ENCODE measurements at places on chromosomes 5 and 9. TPM values are rescaled to one million over a fixed set of nuclear protein-coding genes. Genes with fewer than 3 reads are reported as not detected.

Gene ASS1
- 36.3 TPM for total RNA-seq

Gene SYK
- 26.1 TPM for total RNA-seq

Gene LCN15
- not detected for total RNA-seq

Gene NIM1K
- 0.20 TPM for total RNA-seq

Gene ALDH1A1
- 21.7 TPM for total RNA-seq

Gene CATSPER3
- total RNA-seq: 0.48 TPM

Gene MELK
- 0.37 TPM for total RNA-seq

Gene CDH9
- not detected for total RNA-seq

Gene RETREG1
- 337 TPM for total RNA-seq

Gene TAS2R1
- total RNA-seq: not detected

DNA sequence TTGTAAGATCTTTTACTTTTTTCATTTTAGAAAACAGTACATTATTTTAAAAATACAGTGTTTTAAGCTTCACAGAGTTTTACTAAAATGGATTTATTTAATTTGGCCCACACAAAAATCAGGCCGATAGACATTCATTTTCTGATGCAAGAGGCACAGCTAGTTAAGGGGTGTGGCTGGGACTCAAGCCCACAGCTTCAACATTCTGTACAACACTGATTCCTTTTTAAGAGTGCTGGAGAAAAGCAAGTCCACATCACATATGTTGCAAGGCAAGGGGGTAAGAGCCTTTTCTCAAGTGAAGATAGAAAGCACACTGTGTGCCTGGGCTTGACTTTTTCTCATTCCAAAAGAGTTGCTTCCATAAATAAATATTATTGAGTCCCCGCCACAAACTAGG, 195.9 kb downstream of the RFK start:
- DNase-seq: no peak

GRCh38 chr9:134026581-134026980, 1.3 kb downstream of the BRD3OS start:
- DNase-seq: no peak

DNA sequence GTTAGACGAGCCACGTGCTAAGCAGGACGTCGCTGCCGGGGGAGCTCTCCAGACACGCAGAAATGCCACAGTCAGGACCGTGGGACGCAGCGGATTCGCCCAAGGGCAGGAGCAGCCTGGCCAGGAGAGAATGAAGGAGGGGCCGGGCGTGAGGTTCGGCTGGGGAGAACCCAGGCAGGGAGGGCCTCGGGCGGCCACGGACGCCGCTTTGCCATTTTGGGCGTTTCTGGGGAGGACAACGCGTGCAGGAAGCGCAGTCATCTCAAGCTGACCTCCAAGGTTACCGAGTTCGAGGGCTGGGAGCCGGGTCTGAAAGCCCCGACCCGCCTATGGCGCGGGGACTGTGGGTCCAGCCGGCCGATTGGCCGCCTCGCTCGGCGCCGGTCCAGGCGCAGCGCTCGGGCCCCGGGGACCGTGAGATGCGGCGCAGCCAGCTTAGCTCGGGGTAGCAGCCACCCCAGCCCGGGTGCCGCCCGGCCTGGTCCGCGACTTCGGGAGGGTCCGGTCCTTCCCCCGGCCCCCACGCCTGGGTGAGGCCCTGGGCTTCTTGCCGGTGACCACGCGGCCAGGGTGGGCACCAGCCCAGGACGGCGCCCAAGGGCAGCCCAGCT, 760 bp upstream of the MAN1B1 start:
- DNase-seq: peak; percentile 45

GRCh38 chr9:122807271-122807900, 7.5 kb downstream of the OR1K1 start:
- no peak for DNase-seq

- no peak for DNase-seq
Measured at GRCh38 chr5:82341325-82341724, 63.2 kb upstream of the RPS23 start.

DNA sequence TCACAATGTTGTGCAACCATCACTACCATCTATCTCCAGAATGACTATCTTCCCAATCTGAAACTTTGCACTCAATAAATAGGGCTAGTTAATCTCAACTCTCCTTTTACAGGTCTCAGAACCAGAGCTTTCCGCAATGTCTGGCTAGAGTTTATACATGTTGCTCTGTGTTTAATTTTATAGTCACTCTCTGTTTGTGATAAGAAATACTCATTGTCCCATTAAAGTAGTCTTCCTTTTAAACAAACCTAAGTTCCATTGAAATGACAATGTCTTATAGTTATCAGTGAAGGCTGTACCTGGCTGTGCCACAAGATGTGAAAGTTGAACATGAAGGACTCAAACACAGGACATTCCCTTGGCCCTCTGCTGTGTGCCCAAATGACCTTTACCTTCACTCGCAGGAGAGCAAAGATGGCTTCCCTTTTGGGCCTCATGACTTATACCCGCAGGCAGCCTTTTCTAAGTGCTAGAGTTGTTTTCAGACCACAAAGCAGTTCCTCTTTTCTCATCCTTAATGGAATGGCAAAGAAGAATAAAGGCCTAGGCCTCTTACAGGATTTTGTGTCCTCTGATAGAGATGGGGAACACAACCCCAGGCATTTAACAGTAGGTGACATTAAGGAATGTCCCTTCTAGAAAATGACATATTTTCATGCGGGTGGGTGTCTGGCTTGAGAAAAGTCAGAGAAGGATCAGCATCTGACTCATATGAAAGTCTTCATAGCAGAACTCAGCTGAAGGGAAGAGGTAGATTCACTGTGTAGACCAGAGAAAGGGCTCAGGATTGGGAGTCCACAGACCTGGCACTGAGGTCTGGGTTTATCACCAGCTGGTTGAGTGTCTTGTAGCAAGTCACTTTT, 69.6 kb upstream of the ATP10B start:
- no peak for DNase-seq

DNA sequence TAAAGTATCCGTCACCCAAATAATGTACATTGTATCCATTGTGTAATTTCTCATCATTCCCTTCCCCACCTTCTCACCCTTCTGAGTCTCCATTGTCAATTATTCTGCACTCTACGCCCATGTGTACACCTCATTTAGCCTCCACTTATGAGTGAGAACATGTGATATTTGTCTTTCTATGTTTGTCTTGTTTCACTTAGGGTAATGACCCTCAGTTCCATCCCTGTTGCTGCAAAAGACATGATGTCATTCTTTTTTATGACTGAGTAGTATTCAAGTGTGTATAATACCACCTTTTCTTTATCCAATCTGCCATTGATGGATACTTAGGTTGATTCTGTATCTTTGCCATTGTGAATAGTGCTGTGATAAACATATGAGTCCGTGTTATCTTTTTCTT, 4.9 kb upstream of the SPATA31C2 start:
- no peak for DNase-seq

- DNase-seq: peak; percentile 41
Measured at GRCh38 chr9:96031366-96031824, 155.9 kb downstream of the ERCC6L2 start.

DNA sequence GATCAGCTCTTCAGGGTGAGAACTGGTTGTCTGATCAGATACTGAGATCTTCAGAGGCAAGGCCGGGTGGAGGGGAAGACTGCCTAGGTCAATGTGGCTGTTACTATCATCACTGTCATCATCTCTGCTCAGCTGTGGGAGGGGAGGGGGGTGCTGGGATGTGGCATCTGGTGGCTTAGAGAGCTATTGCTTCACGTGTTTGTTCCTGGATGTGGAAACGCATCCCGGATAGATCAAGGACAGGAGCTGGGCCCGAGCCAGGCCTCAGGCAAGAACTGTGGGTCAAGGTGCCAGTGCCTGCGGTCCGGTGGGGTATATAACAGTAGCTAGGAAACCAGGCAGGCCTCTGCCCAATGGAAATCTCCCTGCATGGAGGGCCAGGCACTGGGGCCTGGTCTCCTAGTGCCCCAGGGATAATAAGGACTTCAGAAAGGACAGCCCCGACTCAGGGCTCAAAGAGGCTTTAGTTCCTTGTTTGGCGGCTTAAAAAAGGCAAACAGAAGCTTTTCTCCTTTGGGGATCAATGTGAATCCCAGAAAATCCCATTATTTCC, 30.3 kb upstream of the TIFAB start:
- no peak for DNase-seq

- DNase-seq: no peak
Measured at GRCh38 chr5:173862047-173862477, 26.1 kb upstream of the CPEB4 start.

DNA sequence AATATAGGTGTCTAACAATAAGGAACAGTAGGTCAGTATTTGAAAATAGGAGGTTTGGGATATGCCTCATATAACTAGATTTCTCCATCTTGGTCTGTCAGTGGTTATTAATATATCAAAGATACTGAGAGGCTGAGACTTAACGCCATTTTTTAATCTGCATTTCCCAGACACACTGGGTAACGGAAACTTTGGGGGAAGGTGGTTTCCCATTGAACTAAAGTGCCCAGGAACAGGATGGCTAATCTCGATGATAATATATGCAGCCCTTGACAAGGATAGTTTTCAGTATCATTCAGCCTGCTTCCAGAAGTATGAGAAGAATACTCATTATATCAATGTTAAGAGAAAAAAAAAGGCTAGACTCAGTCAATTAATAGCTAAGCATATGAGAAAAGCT, 30.7 kb downstream of the EFNA5 start:
- DNase-seq: no peak

DNA sequence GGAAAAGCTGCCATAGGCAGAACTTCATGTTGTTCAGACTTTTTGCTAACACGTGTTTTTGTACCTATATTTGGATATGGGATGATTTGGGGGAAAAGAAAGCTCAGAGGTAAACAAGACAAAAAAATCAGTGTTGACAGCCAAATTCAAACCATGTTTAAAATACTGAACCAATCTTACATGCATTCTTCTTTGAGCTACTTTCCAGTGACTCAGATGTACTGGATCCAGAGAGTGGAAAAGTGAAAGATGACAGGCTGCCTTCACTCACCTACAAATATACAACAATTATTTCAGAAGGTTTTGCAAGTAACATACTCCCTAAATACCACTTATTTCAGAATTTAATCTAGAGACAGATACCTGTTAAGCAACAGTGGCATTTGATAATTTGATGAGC, 165.7 kb downstream of the MPDZ start:
- no peak for DNase-seq

DNA sequence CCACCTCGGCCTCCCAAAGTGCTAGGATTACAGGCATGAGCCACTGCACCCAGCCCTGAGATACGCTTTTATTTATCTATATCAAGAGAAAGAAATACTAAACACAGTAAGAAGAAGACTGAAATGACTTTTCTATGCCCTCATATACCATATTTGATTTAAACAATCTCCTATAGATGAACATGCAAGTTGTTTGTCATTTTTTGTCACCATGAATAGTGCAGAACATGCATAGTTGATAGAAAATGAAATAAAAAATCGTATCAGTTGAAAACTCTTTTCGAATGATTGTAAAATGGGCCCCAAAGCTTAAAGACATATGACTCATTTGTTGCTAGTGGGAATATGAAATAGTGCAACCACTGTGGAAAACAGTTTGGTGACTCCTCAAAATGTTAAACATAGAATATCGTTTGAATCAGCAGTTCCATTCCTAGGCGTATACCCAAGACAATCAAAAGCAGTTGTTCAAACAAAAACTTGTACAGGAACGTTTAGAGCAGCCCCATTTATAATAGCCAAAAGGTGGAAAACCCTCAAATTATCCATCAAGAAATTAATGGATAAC, 61.4 kb upstream of the ANKH start:
- DNase-seq: no peak

GRCh38 chr9:92141144-92142129, 26.2 kb upstream of the SPTLC1 start:
- peak; percentile 34 for DNase-seq

GRCh38 chr5:73828465-73828864, 202.5 kb downstream of the ARHGEF28 start:
- DNase-seq: no peak

DNA sequence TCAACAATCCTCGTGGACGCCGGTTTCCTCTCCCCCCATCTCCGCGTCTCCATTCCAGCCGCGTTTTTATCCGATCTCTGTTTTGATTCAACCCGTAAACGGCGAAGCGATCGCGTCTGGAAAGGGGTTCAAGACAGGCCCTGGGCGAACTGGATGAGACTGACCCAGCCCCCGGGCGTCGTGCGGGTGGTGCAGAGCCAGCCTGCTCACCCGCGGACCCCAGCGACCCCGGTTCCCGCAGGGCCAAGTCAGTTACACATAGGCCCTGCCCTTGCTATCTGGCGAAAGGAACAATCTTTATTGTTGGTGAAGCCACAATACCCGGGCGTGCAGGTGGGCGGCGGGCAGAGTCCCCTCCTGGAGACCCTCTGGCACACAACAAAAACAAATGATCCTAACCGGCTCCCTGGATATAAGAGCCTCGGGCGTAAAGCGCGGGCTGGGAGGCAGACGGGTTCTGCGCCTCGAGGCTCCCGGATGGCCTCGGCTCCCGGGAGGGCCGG, 1.8 kb downstream of the TLX3 start:
- DNase-seq: no peak

GRCh38 chr5:160197341-160198144, 31.8 kb upstream of the FABP6 start:
- peak; percentile 34 for DNase-seq

GRCh38 chr5:164000241-164000640, 494.8 kb downstream of the MAT2B start:
- no peak for DNase-seq

DNA sequence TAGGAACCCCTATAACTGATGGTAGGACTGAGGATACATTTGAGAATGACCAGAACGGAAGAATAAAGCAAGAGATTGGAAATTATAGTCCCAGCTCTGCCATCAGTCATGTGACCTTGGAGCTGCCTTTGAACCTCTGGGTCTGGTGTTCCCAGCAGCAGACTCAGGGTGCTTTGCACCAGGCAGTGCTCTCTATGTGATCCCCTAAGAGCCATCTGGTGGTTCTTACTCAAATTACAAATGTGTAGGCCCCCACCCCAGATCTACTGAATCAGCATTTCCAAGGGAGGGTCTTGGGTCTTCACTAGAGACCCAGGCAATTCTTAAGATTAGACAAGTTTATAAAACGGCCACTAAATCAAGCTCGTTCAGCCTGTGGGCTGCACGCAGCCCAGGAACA, 40.2 kb upstream of the PRDM12 start:
- DNase-seq: no peak

- peak; percentile 80 for DNase-seq
Measured at GRCh38 chr9:124011460-124012301, at the start of gene LHX2. Gene LHX2, plus strand, starts transcription at chr9:124011768. Its CDS starts 581 bp downstream, at chr9:124012349.

DNA sequence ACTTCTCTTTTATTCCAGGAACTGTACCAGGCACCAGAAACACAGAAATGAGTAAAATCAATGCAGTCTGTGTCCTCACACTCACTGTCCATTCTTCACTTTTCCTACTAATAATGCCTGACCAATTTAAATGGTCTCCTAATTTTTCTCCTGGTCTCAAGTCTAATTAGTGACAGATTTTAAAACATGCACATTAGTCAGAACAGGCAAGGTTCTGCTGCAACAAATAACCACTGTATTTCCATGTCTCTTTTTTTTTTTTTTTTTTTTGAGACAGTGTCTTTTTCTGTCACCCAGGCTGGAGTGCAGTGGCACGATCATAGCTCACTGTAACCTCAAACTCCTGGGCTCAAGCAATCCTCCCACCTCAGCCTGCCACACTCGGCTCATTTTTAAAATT, 99.6 kb downstream of the CEMIP2 start:
- DNase-seq: no peak

- DNase-seq: no peak
Measured at GRCh38 chr9:88831713-88832407, 159.4 kb upstream of the S1PR3 start.

GRCh38 chr5:91190314-91190690, 192.8 kb downstream of the ARRDC3 start:
- DNase-seq: no peak
